ENCODE measurements at places on chromosomes 7 and 10.

DNA sequence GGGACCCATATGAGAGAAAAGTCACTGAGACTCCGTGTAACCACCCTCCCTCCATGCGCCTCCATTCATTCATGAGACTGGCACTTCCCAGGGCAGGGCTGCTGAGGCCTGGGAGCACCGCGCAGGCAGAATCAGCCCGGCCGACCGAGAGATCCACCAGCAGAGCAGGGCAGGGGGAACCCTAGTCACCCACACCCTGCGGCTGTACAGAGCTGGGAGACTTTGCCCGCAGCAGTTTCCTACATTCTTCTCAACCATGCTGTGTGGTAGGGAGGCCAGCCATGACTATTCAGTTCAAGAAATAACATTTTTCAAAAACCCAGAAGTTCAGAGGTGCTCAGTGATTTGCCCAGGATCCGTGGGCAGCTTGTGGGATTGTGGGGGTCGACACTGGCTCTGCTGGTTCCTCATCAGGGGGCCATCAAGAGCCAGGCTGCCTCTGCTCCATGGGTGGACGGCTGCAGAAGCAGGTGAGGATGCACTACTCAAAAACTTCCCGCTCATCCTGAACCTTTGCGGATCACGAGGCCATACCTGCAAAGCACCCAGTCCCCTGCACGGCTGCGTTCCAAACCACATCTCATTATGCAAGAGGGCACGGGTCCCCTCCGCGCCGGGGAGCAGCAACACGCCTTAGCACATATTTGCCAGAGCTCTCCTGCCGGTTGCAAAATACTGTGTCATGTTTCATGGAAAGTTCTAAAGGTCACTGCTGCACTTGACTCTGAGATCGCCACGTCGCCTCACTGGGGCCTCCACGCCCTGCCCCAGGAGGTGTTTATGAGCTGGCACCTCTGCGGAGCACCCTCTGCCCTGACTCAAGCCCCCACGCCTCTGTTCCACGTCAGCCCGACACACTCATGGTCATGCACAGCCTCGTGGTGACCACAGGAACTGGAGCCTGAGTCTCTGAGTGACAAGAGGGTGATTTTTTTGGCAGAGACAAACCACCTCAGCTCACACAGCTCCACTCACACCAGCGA is 132.0 kb downstream of the PRKAG2 start:
- peak; percentile 50 for DNase-seq

DNA sequence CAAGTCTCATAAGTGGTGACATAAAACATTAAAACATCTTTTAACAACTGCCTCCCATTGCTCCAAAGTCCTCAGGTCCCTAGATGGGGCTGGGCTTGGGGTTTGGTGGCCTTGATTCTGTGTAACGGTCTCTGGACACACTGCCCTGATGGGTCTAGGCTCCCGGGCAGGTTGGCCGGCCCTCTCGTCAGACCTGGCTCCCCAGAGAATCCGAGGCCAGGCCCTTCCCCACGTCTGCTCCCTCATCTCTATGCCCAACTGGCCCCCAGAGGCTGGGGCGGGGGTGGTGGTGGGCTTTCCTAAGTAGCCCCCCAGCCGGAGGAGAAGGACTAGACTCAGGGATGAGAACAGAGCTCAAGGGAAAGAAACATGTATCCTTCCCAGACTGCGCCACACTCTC is 31.5 kb upstream of the EFCAB10 start:
- DNase-seq = no peak

GRCh38 chr10:132784866-132785722 is 853 bp downstream of the NKX6-2 start:
- no peak for DNase-seq

- DNase-seq = no peak
These were observed 110.3 kb upstream of the SP8 start for GRCh38 chr7:20896996-20897395.

- DNase-seq = no peak
These were observed 6.7 kb upstream of the OTUD1 start for GRCh38 chr10:23432166-23432565.

- no peak for DNase-seq
These were observed 44.0 kb upstream of the CRTAC1 start for GRCh38 chr10:98074315-98074911.

DNA sequence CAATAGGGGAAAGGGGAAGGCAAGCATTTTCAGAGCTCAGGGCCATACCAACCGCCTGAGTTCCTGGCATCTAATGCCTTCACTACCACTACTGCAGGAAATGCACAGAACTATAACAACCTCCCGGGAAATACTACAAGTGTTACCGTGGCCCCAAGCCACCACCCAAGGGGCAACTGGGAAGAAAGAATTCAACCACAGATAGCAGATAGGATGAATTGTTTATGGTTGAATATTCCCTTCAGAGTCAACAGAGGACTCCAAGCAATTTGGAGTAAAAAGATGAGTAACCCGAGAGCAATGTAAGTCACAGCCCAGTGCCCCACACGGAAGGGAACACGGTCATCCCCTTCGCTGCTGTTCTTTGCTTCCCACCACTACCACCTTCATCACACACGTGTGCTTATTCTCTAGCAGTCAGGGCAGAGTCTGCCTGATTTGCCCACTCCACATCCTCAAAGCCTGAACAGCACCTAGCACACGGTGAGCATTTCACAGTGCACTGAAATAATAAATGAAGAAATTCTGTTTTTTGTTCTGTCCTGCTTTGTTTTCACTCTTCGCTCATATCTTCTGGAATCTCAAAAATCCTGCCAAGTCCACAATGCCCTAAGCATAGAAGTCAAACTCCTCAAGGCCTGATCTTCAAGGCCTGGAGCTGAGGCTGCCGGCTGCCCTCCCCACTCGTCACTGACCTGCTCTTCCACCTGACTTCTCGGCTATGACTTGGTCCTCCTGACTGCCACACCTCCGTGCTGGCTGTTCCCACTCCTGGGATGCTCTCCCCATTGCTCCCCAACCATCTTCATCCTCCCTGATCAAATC is 221.1 kb downstream of the KCNMA1 start:
- peak; percentile 99 for DNase-seq

DNA sequence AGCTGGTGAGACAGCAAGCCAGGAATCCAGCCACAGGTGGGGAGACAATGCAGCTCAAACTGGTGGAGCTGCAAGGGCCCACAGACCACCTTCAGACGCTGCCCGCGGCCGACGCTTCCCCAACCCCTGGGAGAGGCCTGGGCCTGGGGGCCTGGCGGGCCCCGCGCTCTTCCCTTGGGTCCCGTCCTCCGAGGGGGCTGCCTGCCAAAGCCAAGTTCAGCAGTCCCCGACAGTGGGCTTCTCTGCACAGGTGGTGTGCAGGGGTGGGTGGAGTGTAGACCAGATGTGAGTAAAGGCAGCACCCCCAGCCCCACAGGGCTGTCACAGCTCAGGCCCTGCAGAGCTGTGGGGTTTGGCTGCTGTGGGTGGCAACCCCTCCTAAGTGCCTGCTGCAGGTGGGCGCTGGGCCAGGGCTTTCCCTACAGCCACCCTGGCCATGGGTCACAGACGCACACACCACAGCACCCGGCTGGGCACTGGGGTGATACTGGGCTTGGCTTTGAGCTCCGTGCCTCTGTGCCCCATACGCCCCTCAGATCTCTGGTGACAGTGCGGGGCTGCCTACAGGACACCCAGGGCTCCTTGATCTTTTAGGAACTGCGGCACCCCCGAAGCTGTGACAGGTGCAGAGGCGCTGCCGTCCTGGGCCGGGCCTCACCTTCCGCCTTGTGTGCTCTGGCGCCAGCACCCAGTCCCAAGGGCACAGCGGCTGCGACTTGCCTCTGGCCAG is 20.5 kb downstream of the BNIP3 start:
- DNase-seq = no peak

DNA sequence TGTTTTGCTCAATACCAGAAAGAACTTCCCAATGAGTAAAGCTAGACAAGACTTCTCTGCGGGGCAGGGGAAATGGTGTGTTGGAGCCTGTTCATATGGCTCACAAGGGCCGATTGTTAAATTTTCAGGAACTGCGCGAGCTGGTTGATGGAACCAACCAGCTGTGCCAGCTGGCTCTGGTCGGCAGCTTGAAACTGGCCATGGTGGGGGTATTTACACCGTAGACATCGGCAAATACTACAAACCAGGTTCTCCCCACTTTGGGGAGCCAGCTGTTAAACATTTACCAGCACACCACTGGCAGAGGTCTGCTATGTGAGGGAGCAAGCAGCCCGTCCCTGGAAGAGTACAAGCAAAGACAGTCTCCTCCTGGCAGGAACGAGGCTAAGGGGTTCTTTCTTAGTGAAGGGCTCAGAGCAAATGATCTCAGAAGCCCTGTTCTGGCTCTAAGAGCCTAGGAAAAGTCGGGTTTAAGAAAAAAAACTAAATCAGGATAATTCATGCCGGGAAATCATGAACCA is 8.8 kb upstream of the ZMIZ1 start:
- no peak for DNase-seq

- DNase-seq = no peak
These were observed 56.4 kb downstream of the ICA1 start for GRCh38 chr7:8205537-8205936.
